Fibroblast of gingiva (primary cell): ENCODE measurements at places on chromosomes 13 and 19.

GRCh38 chr13:20525144-20525600 is 485 bp downstream of the CRYL1 start:
- no peak for DNase-seq

DNA sequence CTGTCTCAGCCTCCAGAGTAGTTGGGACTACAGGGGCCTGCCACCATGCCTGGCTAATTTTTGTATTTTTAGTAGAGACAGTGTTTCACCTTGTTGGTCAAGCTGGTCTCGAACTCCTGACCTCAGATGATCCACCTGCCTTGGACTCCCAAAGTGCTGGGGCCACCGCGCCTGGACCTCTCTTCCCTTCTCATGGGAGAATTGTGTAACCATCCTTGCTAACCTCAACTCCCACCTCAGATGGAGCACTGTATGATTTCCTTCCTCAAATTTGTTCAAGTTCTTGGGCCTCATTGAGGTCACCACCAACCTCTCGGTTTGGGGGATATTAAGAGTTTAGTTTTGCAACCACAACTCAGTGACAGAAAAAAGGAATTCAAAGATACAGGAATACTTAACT is 10.7 kb downstream of the LILRA5 start:
- DNase-seq: no peak

- peak; percentile 13 for DNase-seq
Measured at GRCh38 chr13:80441968-80442367, 101.0 kb upstream of the SPRY2 start.

DNA sequence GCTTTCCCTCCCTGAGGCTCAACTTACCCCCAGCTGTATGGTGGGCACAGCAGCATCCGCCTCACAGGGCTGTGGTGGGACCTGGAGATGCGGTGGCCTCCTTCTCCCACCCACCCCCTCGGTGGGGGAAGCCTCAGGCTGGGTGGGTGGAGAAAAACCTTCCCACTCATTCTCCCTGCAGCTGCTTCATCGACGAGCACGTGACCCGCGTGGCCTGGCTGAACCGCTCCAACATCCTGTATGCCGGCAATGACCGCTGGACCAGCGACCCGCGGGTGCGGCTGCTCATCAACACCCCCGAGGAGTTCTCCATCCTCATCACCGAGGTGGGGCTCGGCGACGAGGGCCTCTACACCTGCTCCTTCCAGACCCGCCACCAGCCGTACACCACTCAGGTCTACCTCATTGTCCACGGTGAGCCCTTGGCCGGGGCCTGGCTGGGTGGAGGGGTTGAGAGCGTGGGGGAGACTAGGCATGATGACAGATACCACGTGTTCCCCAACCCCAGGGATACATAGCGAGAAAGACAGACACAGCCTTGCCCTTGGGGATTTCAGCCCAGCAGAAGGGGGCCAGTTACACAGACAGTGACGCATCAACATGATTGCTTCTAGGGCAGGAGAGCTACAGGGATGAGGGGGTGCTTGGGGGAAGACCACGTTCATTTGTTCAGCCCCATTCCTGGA is 12.2 kb downstream of the IGLON5 start:
- no peak for DNase-seq

GRCh38 chr13:50037788-50038187 is 22.5 kb downstream of the KCNRG start:
- peak; percentile 5 for DNase-seq

GRCh38 chr19:2043251-2043641 is 7.8 kb downstream of the MKNK2 start:
- DNase-seq: no peak

GRCh38 chr19:19348266-19348665 is 27.6 kb downstream of the MAU2 start:
- no peak for DNase-seq

- no peak for DNase-seq
Measured at GRCh38 chr19:33375156-33375836, 1.8 kb downstream of the CEBPG start.

- no peak for DNase-seq
Measured at GRCh38 chr13:73551736-73552135, 492.9 kb downstream of the KLF5 start.

- DNase-seq: no peak
Measured at GRCh38 chr19:14015524-14016035, 9.5 kb upstream of the RFX1 start.
